ENCODE measurements at places on chromosomes 7 and 10.
A peak's percentile ranks its signal among the peaks of the same experiment; 100 is the strongest.

- DNase-seq: no peak
These were observed 289.5 kb upstream of the PFKP start for GRCh38 chr10:2777666-2778355.

DNA sequence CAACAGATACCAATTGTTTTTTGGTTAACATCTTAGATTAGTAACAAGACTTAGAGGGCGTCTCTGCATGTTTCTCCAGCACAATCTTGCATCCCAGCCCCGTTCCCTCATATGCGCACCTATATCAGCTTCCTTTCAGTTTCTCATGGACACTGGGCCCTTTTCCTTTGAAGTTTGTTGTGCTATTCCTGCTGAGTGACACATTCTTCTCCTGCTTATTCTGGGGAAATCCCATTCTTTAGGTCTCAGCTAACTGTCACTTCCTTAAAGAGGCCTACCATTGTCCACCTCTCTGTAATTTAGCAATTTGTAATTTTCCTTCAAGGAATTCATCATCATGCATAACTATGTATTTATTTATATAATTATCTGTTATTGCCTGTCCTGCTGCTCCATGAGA lies 110.3 kb upstream of the STEAP1B start:
- no peak for DNase-seq

GRCh38 chr7:139647814-139648390 lies 124.4 kb downstream of the CLEC2L start:
- DNase-seq: no peak

DNA sequence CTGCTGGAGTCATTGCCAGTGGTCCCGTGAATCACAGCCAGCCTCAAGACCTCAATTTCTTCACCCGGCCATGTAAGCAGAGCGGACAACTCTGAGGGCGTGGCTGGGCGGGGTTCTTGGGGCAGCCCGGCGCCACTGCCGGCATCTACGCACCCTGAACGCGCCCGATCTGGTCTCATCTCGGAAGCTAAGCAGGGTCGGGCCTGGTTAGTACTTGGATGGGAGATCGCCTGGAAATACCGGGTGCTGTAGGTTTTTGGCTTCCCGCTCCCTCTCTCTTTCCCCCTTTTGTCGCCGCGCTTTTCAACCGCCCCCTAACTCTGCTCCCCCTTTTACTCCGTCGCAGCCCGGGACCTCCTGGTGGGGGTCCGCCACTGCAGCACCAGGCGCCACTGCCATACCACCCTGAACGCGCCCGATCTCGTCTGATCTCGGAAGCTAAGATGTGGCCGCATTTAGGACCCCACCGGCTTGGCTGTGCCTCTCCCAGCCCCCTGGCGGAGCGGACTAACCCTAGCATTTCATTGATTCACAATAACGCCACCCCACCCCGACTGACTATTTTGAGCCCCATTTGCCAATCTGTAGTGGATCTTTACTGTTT lies 25.3 kb downstream of the GARIN1A start:
- DNase-seq: no peak

- DNase-seq: no peak
These were observed 497 bp downstream of the PPP2R2D start for GRCh38 chr10:131901181-131901829.

- no peak for DNase-seq
These were observed 70.7 kb downstream of the ARHGAP22 start for GRCh38 chr10:48533951-48534720.

DNA sequence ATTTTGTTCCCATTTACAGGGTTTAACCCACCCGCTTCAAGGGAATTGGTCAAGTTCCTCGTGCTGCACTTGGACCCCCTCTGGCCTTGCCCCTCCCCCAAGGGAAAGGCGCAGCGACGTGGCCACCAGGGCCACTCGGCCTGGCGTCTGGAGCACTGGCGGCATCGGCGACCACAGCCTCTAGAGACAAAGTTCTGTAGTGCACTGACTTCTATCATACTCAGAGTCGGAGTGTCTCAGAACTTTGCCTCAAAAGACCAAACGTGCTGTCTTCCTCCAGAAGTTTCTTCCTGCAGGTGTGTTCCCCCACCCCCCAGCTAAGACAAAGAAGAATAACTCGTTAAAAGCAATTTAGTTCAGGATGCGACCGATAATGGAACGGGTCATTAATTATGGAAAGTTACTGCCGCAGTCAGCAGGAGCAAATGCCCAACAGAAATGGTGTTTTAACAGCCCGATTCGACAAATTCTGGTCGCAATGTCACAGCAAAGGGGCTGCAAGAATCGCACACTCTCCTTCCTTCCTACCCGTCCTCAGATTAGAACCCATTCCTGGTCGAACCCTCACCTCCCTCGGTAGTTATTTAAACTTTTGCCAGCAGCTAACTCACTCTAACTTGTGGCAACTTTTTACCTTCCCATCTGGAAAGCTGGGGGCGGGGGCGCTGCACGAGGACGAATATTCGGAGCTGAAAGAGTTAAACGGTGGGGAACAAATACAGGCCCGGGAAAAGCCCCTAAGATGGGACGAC lies 202.1 kb upstream of the NFE2L3 start:
- no peak for DNase-seq

DNA sequence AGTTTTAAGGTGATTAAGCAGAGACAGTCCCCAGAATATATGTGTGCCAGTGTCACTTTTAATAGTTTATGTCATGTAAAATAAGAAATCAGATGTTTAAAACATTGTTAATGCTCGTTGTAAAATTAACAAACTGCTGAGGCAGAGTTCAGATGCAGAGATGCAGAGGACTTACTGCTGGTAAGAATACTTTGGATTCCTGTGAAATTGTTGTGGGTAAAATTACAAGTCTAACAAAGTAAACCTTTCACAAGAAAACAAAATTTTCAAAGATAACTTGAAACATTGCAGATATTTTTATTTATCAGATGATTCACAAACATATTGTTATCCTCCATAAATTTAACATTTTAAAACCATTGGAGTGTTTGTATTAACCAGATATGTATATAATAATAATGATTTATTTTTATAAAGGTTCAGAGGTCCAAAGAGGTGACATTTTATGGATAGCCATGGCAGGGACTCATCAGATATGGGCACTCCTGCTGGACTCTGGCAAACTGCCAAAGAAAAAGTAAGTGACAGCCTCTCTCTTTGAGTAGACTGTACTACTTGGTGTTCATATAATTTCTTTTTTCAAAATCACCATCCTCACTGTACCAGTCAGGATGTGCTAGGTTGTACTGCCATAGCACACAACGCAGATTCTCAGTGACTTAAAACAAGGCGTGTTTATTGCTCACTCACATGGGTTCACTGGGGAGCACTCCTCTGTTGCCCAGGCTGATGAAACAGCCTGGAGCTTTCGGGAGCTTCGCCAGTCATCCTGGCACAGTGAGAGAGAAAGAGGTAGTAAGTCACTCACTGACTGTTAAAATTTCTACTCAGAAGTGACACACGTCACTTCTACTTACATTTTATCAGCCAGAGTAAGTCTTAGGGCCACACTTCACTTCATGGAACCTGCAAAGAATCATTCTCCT lies 43.5 kb downstream of the NHLRC2 start:
- DNase-seq: peak; percentile 25

DNA sequence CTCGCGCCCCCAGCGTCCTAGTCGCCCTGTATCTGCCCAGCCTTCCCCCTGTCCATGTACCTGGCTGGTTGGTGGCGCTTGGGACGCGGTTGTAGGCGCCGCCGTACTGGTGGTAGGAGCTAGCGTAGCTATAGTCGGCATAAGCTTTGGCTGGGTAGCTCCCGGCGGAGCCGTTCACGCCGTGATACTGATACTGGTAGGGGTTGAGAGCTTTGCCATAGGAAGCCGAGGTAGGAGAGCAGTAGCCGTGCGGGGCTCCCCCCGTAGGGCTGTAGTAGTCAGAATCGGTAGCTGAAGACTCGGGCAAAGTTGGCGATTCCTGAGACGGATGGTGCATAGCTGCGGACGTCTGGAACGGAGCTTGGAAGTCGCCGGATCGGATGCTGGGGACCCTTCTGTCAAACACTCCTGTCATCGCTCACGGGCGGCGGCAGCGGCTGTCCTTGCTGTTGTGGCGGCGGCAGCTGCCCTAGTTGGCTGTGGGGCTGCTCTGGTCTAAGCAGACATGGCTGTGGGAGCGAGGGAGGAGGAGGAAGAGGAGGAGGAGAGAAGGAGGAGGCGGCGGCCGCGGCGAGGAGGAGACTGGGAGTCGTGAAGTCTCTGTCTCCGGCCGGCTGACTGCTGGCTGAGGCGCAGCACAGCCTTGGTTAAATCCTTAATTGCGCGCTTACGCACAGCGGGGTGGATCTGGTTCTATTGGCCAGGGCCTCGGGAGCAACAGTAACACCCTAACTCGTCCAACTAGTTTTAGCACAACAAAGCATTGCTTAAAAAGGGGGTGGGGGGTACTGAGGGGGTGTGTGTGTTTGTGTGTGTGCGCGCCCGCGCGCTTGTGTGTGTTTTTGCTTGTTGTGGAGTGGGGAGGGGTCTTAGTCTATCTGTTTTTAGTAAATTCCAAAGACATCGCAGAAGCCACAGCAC lies at the start of gene DLX5:
Gene DLX5, minus strand, starts transcription at position 623 of the 921 bp plus-strand sequence. Its CDS starts 208 bp downstream, at position 415.
- no peak for DNase-seq

GRCh38 chr7:14275356-14275755 lies 285.9 kb upstream of the ETV1 start:
- DNase-seq: no peak

GRCh38 chr10:69419744-69420126 lies 3.0 kb upstream of the TACR2 start:
- DNase-seq: no peak

- DNase-seq: no peak
These were observed 1579.4 kb upstream of the LRRTM3 start for GRCh38 chr10:65346466-65346865.

DNA sequence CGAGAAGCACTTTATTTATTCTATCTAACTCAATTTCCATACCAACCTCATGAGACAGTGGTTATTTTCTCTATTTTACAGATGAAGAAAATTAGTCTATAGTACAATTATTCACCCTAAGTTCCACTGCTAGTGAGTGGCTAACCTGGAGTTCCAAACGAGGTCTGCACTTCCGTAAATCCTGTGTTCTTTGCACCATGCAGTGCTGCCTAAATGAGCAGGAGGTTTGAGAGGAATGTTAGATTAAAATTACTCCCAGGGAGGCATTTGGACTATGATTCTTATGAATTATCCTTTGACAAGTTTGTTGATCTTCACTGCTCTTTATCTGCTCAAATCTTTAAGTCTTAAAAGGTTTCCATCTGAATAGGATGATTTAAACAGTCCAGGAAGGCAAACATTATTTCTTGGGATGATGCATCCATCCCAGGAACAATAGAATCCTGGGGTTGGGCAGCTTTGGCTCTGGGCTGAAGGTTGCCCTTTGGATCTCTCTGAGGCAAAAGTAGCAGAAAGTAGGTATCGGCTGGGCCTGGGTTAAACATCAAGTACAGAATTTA lies 400.8 kb downstream of the REEP3 start:
- DNase-seq: peak; percentile 53

DNA sequence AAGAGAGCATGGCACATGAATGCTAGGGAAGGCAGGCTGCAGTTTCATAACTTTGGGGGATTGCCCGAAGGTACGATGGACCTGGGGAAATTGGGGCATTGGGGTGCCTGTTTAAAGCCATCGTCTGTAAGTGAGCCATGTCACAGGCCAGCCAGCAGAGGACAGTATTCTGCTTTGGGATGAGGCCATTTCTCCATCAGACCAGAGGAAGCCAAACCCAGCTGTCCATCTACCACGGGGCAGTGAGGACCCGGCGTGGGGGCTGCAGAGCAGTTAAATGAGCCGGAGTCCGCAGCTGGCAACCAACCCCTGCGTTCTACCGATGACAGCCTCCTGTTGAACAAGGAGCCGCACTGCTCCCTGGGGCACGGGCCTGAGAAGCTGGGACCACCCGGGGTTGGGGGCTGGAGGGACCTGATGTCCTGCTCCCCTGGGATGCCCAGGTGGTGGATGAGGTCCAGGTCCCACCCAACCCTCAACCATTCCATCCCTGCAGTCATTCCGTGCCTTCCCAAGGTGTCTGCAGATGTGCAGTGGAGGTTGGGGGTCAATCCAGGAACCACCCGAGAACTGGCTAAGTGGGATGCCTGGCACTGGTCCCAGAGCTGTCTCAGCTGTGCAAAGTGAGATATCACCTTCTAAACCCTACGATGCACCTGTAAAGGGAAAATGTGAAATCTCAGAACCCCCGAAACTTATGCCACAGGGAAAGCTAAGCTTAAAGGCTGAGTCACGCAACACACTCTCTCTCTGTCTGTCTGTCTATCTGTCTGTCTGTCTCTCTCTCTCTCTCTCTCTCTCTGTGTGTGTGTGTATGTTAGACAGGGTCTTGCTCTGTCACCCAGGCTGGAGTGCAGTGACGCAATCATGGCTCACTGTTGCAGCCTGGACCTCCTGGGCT lies 12.1 kb upstream of the RHBDD2 start:
- peak; percentile 77 for DNase-seq

DNA sequence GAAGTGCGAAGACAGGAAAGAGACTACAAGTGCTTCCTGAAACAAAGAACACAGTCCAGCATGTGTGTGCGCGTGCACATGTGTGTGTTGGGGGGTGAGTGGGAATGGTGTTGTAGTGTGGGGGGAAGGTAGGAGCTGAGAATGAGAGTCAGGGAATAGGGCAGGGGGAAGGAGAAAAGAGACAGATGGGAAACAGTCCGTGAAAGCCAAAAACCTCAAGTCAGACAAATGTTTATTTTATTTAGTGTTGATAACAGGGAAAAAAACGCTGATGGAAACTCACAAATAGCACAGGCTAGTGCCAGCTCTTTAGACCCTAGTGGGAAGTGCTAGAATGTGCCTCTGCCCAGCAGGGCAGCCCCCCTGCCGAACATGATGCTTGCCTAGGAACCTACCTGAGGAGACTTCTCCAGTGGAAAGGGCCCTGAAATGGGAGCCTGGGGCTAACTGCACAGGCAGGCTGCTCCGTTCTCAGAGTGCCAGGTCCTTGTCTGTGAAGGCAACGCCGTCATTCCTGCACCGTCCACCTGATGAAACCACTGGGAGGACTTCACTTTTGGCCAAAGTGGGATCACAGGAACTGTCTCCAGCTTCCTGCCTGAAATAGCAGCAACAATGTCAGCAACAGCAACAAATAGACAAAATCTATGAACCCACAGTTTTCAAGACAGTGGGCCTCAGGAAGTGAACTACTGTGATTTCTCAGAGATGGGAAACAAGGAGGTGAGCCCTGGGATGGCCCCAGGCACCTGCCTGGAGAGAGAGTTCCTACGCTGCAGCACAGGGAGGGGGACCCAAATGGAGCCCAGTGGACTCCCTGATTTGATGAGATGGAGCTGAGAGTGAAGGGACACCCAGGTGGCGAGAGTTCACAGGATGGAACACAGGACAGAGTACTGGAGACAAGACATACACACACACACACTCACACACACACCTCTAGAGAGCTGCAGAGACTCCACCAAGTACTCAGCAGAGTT lies 379.7 kb downstream of the RPS24 start:
- DNase-seq: peak; percentile 35
